CD4-positive, alpha-beta T cell (primary cell): ENCODE measurements at places on chromosomes 5 and 9. TPM values are rescaled to one million over a fixed set of nuclear protein-coding genes. Genes with fewer than 3 reads are reported as not detected.

SLC34A1 gene
- not detected for total RNA-seq

PLEKHG4B gene
- total RNA-seq, result 0.36 TPM

DRD1 gene
- total RNA-seq, result not detected

PKN3 gene
- 0.95 TPM for total RNA-seq

RGS3 gene
- total RNA-seq, result 7.5 TPM

ELAVL2 gene
- not detected for total RNA-seq

DNA sequence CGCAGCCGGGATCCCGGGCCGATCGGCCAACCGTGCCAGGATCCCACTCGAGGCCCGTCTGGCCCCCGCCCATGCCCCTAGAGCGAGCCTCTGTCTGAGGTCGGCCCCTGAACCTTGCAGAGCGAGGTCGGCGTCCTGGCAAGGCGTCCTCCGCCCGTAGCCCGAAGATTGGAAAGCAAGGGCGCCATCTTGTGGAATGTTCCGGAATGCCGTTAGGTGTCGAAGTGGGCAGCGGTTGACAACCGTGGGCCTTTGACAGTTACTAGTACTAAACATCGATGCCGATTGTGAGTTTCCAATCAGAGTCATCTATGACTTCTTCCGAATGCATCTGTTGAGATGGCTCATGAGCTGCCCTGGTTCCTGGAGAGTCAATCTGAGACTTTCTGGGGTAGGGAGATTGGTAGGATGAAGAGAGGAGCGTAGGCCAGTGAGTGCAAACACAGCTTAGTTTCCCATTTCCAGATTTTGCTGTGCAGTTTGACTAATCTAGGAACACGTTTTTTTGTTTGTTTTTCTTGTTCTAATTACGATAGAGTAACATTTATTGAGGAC lies 923 bp upstream of the PLK2 start:
- peak overlapping the region; percentile 93 for H3K4me3 ChIP-seq
- DNase-seq, result peak; percentile 85
- peaks cover 24% of the 10 kb centered on the region for H3K4me1 ChIP-seq
- H3K27me3 ChIP-seq, result no peaks in the 10 kb centered on the region
- peak overlapping the region; percentile 79 for H3K27ac ChIP-seq

GRCh38 chr9:2489838-2490314 lies 131.7 kb upstream of the VLDLR start:
- H3K4me1 ChIP-seq, result no peaks in the 10 kb centered on the region
- DNase-seq, result no peak

- peaks cover 52% of the 10 kb centered on the region for H3K4me1 ChIP-seq
- no peaks in the 10 kb centered on the region for H3K27me3 ChIP-seq
- H3K4me3 ChIP-seq, result peak overlapping the region; percentile 39
- H3K27ac ChIP-seq, result no peak overlapping the region
Measured at GRCh38 chr5:139637438-139638089, 10.6 kb upstream of the CXXC5 start.

GRCh38 chr5:119333421-119333851 lies 22.4 kb upstream of the TNFAIP8 start:
- peak overlapping the region; percentile 83 for H3K27ac ChIP-seq
- peaks cover 18% of the 10 kb centered on the region for H3K36me3 ChIP-seq
- peaks cover 81% of the 10 kb centered on the region for H3K4me1 ChIP-seq

- no peaks in the 10 kb centered on the region for H3K4me1 ChIP-seq
- H3K27ac ChIP-seq, result no peak overlapping the region
- no peak for DNase-seq
- no peak overlapping the region for H3K4me3 ChIP-seq
- H3K27me3 ChIP-seq, result no peaks in the 10 kb centered on the region
Measured at GRCh38 chr5:27845248-27845647, 806.9 kb upstream of the CDH9 start.

DNA sequence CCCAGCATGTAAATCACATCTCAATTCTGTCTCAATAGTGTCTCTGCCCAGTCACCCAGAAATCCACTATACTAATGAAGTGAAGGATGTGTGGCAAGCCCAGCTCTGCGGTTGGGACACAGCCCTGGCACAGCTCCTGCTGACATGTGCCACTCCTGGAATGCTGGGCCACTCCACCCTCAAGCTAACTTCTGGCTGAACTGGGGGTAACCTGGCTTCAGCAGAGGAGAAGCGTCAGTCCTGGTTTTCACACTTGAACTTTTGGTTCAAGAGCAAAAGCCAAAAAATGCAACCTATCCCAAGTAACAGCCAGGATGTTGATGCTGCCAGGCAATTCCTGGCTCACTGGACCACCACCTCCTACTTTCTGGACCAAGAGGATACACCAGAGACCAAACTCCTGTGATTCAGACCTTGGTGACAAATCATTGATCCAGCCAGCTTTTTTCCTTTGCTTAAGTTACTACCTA lies 86.4 kb downstream of the ARRDC3 start:
- H3K36me3 ChIP-seq, result no peaks in the 10 kb centered on the region
- H3K27ac ChIP-seq, result no peak overlapping the region
- no peaks in the 10 kb centered on the region for H3K4me1 ChIP-seq
- no peak for DNase-seq
- H3K27me3 ChIP-seq, result no peaks in the 10 kb centered on the region

DNA sequence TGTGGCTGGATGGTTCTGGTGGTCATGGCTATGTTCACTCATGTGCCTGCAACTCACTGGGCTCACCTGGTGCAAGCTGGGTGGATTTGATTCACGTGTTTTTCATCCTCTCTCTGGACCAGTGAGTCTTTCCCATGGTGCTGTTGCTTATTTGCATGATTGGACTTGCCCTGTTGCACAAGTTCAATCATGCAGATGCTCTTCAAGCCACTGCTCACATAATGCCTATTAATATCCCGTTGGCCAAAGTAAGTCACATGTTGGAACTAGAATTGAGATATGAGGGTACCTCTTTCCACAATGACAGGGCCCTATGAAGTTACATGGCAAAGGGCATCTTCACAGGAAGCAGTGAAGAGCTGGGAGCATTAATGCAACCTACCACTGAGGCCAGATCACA lies 26.5 kb upstream of the MROH2B start:
- no peaks in the 10 kb centered on the region for H3K27me3 ChIP-seq
- H3K4me3 ChIP-seq, result no peak overlapping the region
- H3K4me1 ChIP-seq, result no peaks in the 10 kb centered on the region
- H3K27ac ChIP-seq, result no peak overlapping the region
- H3K36me3 ChIP-seq, result no peaks in the 10 kb centered on the region
- DNase-seq, result no peak

DNA sequence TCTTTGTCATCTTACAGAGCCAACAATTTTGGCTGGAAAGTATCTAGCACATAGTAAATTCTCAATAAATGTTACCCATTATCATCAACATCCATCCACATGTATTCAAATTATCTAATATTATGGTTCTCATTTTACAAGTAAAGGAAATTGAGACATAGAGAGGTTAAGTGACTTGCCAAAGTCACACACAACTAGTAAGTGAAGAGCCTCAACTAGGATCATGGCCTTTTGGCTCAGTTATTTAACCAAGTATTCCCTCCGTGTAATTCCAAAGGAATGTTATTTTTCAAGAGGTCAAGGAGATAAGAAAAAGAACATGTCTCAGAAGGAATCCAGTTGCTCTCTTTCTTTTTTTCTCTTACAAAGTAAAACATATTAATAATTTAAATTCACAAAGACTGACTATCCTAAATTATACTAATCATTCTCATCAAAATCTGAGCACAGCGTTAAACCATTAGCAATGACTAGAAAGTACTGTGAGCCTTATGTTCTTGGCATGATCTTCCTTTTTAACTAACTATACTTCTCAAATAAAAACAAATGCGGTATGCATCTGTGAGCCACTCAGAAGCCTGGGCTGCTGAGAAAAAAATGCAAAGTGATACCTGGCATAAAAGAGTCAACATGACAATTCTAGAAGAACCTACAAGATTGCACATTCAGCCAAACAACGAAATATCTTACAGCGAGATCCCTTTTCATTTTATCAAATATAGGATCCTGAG lies 350.9 kb downstream of the GLIS3 start:
- no peak overlapping the region for H3K4me3 ChIP-seq
- no peaks in the 10 kb centered on the region for H3K36me3 ChIP-seq
- DNase-seq, result no peak

- H3K27me3 ChIP-seq, result no peaks in the 10 kb centered on the region
- H3K27ac ChIP-seq, result no peak overlapping the region
- no peak overlapping the region for H3K4me3 ChIP-seq
- H3K36me3 ChIP-seq, result no peaks in the 10 kb centered on the region
- no peak for DNase-seq
Measured at GRCh38 chr9:16670791-16671190, 199.7 kb downstream of the BNC2 start.

- no peaks in the 10 kb centered on the region for H3K36me3 ChIP-seq
- no peaks in the 10 kb centered on the region for H3K4me1 ChIP-seq
- no peak overlapping the region for H3K27ac ChIP-seq
- H3K27me3 ChIP-seq, result peaks cover 8% of the 10 kb centered on the region
- no peak overlapping the region for H3K4me3 ChIP-seq
- no peak for DNase-seq
Measured at GRCh38 chr5:71892641-71893365, 173.7 kb downstream of the CARTPT start.

- H3K27me3 ChIP-seq, result no peaks in the 10 kb centered on the region
- no peak overlapping the region for H3K4me3 ChIP-seq
- peaks cover 53% of the 10 kb centered on the region for H3K4me1 ChIP-seq
- no peak for DNase-seq
- peaks cover 50% of the 10 kb centered on the region for H3K36me3 ChIP-seq
Measured at GRCh38 chr9:129875687-129876395, 40.6 kb downstream of the USP20 start.

DNA sequence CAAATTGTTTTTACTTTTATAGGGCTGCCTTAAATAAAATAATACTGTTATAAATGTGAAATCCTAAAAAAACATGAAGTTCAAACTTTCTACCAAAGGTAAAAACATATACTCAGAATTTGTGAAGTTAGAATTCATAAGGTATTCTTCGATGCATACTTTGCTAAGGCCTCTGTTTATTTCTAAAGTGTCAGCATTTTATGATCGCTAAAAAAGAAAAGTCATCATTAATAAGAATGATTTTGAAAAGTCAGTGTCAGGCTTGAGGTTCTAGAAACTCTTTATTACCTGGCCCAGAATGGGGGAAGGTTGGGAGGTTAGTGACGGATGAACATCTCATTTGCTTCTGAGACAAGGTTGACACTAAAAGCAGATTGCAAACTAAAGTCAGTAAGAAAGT lies 26.2 kb upstream of the NADK2 start:
- no peaks in the 10 kb centered on the region for H3K4me1 ChIP-seq
- no peaks in the 10 kb centered on the region for H3K36me3 ChIP-seq
- no peak overlapping the region for H3K4me3 ChIP-seq
- no peak for DNase-seq

- no peak overlapping the region for H3K27ac ChIP-seq
- H3K4me1 ChIP-seq, result no peaks in the 10 kb centered on the region
- H3K27me3 ChIP-seq, result no peaks in the 10 kb centered on the region
Measured at GRCh38 chr9:73470766-73471165, 319.1 kb downstream of the ANXA1 start.

DNA sequence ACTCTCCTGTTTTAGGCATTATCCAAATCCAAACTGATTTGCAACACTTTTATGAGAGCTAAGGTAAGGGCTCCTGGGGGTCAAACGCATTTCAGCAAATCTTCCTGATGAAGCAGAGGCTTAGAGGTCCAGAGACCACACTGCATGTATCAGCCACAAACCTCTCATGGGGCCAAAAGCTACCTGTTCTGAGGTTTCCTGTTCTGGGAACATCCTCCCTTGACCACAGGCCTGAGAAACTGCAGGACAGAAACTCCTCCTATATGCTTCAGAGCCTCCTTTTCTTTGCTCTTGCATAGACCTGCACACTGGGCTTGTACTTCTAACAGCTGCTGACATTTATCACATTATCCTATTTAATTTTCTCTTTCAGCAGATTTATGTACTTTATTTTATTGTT lies 92.6 kb downstream of the OR2K2 start:
- H3K36me3 ChIP-seq, result no peaks in the 10 kb centered on the region
- H3K27me3 ChIP-seq, result no peaks in the 10 kb centered on the region
- no peaks in the 10 kb centered on the region for H3K4me1 ChIP-seq
- DNase-seq, result no peak
- H3K4me3 ChIP-seq, result no peak overlapping the region

DNA sequence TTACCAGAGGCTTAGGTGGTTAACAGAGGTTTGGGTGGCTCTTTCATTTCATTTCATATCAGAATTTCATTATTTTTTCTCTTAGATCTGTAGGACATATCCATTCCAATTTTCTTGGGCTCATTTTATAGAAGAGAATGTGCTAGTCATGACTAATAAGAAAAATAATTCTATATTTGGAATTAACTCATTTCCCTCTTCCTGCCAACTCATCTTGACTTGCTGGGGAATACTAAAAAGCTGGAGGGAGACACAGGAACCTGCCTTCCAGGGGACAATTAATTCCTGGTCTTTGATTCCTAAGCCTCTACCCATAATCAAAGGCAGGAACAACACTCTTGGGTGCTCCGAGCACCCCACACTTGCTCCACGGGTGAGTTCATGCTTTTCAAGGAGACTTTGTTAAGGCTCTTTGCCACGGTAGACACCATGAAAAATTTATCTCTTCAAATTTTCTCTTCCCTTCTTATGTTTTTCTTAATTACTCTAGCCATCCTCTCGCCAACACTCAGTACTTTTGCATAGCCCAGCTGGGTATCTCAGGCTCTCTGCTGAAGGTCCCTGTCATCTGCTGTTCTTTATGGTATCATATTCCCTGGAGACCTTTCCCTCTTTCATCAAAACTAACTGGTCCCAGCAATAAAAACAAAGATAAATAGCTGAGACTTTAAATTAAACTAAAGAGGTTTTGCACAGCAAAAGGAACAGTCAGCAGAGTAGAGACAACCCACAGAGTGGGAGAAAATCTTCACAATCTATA lies 273.9 kb downstream of the NPR3 start:
- no peak overlapping the region for H3K27ac ChIP-seq
- no peak overlapping the region for H3K4me3 ChIP-seq
- H3K36me3 ChIP-seq, result no peaks in the 10 kb centered on the region
- no peaks in the 10 kb centered on the region for H3K4me1 ChIP-seq
- DNase-seq, result no peak
